ENCODE measurements at places on chromosomes 1 and 21.
A peak's percentile ranks its signal among the peaks of the same experiment; 100 is the strongest.

GRCh38 chr1:155982106-155982505, 3.8 kb upstream of the ARHGEF2 start:
- no peak for DNase-seq

DNA sequence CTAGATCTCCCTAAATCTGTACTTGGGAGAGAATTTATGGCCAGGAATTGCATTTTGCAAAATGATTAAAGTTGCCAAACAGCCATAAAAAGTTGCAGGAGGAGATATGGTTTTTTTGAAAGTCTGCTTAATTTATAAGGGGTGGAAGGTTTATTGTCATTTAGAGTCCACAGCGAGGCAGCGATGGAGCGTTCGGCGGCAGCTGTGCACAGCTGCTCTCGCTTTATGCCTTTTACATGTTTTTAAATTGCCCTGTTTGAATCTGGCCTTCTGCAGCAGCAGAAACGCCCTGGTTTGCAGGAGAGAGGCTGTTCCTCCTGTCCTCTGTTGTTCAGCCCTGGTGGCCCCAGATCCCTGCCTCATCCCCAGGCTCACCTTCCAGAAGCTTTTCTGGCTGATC, 144.9 kb upstream of the POU3F1 start:
- DNase-seq, result no peak

DNA sequence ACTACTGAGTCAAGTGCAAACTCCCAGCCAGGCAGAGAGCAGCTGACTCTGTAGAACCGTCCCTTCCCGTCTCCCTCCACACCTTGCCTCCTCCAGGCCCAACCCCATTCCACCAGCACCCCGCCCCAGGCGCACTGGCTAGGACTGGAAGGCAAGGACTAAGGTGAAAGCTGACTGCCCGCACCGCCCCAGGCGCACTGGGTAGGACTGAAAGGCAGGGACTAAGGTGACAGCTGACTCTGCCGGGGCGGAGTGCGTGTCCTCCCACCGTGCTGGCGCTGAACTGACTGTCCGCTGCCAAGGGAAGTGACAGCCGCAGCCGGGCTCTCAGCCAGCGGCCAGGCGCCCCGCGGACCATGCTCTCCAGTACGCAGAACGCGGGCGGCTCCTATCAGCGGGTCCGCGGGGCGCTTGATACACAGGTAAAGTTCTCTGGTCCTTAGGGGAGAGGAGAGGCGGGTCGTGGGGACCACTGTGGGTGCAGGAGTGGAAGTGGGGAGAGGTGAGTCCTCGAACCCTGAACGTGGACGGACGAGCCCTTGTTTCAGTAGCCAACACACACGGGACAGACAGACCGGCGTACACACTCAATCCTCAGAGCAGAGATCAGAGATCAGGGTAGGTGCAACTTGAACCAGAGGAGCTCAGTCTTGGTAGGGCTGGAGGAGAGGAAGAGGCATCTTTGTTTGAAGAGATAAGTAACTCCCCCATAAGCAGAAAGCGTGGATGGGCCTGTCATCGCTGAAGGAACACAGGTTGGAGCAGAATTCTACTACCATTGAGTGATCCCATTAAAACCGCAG, 58.0 kb downstream of the RBM11 start:
- no peak for DNase-seq

DNA sequence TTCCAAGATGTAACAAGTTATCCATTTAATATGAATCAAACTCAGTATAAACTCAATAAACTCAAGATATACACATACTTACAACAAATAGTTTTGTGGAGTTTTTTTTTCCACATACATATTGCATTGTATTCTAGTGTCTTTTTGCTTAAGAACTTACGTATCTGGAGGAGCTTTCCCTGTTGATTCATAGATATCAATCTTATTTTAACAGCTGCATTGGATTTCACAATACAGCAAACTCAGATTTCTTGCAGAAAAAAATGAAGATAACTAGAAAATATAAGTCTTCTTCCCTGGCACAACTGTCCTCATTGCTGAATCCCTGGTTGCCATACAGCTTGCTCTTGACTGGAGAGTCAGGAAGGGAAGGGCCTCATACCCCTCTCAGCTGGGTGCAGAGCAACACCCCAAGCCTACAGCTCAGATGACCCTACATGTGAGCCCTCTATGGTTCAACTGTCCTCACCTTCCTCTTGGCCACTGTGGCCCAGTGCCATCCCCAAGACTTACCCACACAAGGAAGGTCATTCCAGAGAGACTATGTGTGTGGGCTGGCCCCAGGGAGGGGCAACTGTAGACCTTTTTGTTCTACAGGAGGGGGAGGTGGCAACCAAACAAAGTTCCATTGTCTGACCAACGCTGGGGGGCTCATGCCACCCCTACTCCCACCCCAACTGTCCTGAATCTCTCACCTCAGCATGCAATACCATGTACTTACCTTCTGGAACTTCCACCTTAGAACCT, 1.7 kb downstream of the MPZ start:
- no peak for DNase-seq

- DNase-seq, result no peak
Measured at GRCh38 chr1:195097316-195097715, 1510.9 kb downstream of the KCNT2 start.

GRCh38 chr21:32994305-32994704, 31.4 kb upstream of the OLIG2 start:
- DNase-seq, result no peak

GRCh38 chr1:54547601-54548388, at the start of gene ACOT11:
Gene ACOT11 (plus strand): TSS chr1:54548228. CDS start chr1:54548310, 82 bp downstream.
- peak; percentile 95 for DNase-seq

GRCh38 chr1:11634365-11635192, 19.6 kb downstream of the FBXO2 start:
- DNase-seq, result no peak

GRCh38 chr1:28560886-28561285, 8.0 kb downstream of the TRNAU1AP start:
- no peak for DNase-seq

GRCh38 chr1:61368876-61369275, 286.5 kb downstream of the NFIA start:
- no peak for DNase-seq

GRCh38 chr1:234413485-234413884, 40.2 kb downstream of the COA6 start:
- no peak for DNase-seq

- DNase-seq, result no peak
Measured at GRCh38 chr1:43225168-43225567, 44.6 kb upstream of the TMEM125 start.

- no peak for DNase-seq
Measured at GRCh38 chr1:214518361-214518760, 33.0 kb downstream of the PTPN14 start.

DNA sequence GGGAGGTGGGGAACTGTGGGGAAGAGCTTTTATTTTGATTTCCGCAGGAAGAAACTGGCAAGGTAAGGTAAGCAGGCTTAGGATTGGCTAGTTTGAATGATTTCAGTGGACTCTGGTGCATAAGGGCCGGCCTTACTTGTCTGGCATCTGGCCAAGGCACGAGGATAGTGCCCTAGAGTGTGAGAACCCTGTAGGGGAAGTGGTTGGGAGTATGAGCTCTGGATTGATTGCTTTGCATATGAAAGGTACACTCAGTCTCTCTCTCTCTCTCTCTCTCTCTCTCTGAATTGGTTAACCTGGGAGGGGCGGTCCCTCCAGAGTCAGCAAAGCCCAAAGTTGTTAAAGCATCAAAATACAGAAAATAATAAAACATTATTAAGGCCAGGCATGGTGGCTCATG, 463.0 kb downstream of the SIPA1L2 start:
- no peak for DNase-seq

DNA sequence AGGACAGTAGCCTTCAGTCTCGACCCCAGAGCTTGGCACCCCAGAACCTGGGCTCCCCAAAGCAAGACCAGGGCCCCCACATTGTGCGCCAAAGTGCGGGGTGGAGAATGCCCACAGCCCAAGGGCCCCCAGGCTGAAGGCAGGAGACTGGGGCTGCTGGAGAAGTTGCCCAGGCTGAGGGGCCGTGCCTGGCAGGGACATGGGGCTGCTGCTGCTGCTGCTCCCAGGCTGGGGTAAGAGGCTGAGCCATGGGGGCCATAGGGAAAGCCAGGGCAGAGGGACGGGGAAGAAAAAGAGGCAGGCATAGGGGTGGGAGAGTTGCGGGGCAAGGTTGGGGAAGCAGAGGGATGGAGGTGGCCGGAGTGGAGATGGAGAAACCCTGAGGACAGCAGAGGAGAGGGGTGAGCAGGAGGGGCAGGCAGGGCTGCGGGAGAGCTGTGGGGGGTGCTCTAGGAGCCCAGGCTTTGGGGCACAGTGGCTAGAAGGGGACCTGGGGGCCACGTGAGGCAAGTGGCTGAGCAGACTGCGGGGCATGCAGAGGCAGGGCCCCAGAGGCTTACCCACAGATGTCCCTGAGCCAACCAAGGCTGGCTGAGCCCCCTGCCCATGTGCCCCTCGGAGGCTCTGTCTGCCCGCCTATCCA, 18.9 kb downstream of the SLC27A3 start:
- no peak for DNase-seq

- no peak for DNase-seq
Measured at GRCh38 chr1:156963621-156964020, 43.2 kb downstream of the LRRC71 start.

DNA sequence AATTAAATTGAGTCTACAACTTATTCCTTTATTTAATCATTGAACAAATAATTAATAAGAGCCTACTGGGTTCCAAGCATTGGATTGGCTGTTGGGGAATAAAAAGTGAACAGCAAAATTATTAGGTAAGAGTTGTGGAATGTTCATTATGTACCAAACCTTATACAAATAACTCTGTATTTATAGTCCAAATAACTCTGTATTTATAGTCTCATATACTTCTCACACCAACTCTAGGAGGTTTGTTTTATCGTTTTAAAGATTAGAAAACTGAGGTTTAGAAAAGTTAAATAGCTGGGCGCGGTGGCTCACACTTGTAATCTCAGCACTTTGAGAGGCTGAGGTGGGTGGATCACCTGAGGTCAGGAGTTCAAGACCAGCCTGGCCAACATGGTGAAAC, 40.6 kb downstream of the RGS2 start:
- no peak for DNase-seq

GRCh38 chr1:58745117-58745516, 38.7 kb downstream of the JUN start:
- DNase-seq, result no peak

DNA sequence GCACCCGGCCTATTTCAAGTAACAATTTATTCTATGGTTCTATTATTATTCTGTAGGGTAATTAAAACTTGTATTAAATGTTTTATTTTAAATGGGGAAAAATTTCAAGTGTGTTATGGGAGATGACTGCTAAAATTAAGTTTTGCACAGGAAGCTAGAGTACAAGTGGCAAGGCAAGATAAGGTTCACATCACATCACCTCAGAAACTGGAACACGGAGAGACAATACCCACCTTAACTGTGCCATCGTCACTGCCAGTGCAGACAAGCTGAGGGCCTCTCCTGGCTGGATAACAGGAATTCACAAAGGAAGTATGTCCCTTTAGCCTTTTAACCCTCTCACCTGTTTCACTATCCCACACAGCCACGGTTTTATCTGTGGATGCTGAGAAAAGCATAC, 7.6 kb downstream of the SNRNP40 start:
- DNase-seq, result no peak

DNA sequence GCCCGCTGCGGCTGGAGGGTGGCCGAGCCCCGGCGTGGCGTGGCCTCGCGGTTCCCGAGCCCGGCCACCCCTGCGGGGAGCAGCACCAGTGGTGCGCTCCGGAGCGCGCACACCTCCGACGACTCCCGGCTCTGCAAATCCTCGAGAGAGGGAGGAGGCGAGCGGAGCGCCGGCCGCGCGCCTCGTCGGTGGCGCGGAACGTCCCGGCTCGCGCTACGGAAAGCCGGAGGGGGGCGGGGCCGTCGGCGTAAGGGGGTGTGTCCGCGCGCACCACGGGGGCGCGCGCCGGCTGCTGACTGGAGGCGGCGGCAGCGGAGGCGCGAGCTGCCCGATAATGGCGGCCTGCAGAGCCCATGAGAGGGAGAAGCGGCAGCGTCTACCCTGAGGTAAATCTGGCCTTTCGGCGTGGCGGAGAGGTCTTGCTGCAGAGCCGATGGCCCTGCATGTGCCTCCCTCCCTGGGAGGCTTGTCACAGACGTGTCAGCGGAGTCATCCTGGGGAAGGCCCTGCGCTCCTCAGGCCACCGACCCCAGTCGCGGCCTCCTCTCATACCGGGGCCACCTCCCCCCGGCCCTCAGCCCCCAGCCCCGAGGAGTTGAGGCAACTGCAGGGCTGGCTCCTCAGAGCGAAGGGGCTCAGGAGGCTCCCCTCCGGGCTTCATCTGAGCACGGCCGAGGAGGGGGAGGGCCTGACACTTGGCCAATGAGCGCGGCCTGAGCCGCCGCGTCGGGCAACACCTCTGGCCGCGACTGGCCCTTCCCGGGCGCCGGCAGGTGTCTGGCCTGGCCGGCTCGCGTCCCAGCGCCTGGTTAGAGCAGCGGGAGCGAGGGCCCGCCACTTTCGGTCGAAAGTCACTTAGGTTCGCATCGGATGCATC, at the start of gene PDIK1L:
PDIK1L (plus strand) TSS at position 295 of the 877 bp plus-strand sequence. CDS start 2,485 bp downstream, outside the sequence.
- DNase-seq, result peak; percentile 89

DNA sequence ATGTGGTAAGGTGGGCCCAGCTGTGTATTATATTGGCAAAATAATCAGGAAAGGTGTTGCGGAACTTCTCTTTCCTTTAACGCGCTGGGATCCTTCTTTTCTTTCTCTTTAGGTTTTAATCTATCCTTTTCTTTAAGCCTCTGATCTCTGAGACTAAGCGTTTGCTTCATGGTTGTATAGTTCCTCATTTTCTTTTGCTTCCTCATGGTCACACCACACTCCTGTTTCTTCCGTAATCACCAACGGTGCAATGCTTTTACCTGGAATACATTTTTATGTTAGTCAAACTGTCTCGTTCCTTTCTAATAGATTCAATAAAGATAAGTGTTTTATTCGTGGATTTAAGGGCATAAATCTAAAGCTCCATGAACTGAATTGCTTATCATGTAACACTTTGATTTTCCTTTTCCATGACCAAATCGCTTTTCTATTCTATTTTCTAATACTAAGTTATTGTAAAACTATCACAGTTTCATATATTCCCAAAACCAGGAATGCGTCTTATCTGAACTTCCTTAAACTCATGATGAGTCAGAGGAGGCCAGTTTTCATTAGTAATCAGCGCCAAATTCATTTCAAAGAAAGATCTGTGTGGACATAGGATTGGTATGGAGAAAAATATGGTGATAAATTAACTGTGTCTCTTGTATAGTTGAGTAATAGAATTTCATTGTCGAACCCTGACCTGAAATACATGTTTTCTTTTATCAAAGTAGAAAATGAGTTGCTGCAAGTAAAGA, 12.2 kb downstream of the SDCCAG8 start:
- DNase-seq, result no peak

DNA sequence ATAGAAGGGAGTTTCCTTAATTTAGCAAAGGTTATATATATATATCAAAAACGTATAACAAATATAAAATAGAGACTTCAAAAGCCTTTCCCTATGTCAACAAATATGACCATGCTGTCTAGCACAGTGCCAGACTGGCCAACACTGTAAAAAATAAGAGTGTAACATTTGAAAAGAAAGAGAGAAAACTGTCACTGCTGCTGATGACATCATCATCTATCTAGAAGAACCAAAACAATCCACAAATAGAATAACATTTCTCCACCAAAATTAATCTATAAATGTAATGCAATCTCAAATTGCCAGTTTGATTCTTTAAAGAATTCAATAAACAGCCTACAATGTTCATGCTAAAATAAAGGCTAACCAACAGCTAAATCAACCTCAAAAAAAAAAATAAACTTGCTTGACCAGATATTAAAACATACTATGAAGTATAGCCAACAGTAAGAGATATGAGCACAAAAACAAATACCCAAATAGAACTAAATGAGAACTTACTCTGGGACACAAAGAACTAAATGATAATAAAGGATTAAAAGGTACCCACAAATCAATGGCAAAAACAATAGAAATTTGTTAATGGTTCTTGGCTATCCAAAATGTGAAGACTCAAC, 50.2 kb downstream of the ENAH start:
- DNase-seq, result no peak
